Lung (tissue), 17 donors: ENCODE measurements at places on chromosomes 1 and 21.

GRCh38 chr1:194570476-194570875 is 1384.1 kb upstream of the B3GALT2 start:
- peak; percentile 95 for DNase-seq

GRCh38 chr1:5430911-5431697 is 561.1 kb downstream of the NPHP4 start:
- DNase-seq: no peak

DNA sequence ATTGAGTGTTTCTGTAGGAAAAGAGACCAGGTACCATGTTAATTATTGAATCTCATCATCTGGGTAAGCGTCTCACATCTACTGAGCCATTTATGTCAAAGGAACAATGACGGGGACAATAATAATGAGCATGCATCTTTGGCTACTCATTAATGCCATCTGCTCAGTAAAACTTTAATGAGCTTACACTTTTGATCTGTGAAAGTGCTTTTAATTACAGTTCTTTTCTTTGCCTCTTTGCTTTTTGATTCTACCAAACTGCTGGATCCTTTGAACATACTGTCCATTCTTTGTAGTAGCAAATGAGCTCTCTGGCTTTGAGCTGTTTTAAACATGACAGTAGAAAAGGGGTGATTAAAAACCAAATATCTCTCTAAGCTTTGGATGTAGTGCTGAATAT is 181.2 kb upstream of the IVNS1ABP start:
- no peak for DNase-seq

- DNase-seq: no peak
Observed at GRCh38 chr1:54818461-54819194, 17.5 kb upstream of the TTC22 start.

DNA sequence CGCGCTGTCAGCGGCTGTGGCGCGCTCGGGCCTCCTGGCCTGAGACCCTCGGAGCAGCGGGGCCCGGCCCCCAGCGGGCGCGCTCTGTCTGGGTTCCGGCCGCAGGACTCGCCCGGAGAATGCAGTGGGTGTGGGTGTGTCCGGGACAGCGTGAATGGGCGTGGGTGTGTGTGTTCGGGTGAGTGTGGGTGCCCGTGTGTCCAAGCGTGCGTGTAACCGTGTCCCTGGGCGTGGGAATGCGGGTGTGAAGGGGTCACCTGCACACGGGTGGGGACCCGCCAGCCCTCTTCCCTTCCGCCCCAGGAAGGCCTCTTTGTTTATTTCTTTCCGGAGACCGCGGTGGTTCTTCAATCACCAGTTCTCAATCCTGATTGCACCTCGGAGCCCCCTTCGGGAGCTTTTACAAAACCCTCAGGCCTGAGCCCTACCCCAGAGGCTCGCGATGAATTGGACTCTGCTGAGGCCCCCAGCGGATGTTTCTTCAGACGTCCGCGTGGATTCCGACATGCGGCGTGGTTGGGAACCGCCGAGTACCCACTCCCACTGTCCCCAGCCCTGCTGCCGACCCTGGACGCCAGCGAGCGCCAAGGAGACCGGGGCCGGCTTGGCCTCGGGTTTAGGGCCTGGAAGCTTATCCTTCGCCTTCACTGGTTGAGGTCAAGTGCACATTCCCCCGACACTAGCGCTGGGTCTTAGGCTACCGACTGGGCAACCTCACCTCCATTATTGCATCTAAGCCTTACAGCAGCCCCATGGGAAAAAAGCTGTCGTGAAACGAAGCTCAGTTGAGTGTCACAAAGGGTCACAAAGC is 19.3 kb downstream of the SERTAD4 start:
- DNase-seq: no peak
